ENCODE measurements at places on chromosomes 3 and 15. TPM values are rescaled to one million over a fixed set of nuclear protein-coding genes. Genes with fewer than 3 reads are reported as not detected.

SERINC4 gene
- polyA plus RNA-seq = 0.42 TPM

CNTN4 gene
- polyA plus RNA-seq = 9.3 TPM

ROBO2 gene
- polyA plus RNA-seq = 9.6 TPM

GOLGA8H gene
- 0.28 TPM for polyA plus RNA-seq

IRAK2 gene
- polyA plus RNA-seq = 2.2 TPM

NOX5 gene
- polyA plus RNA-seq = 0.16 TPM

SCG5 gene
- polyA plus RNA-seq = 22.2 TPM

HRG gene
- 0.04 TPM for polyA plus RNA-seq

AMT gene
- polyA plus RNA-seq = 42.3 TPM

LYZL4 gene
- not detected for polyA plus RNA-seq

ADPGK gene
- 47.7 TPM for polyA plus RNA-seq

STARD9 gene
- polyA plus RNA-seq = 10.3 TPM

CHL1 gene
- polyA plus RNA-seq = 14.9 TPM

FRMD5 gene
- polyA plus RNA-seq = 1.7 TPM

MYZAP gene
- polyA plus RNA-seq = 17.5 TPM

GREM1 gene
- 26.2 TPM for polyA plus RNA-seq

PLA2G4B gene
- 10.4 TPM for polyA plus RNA-seq

TRANK1 gene
- polyA plus RNA-seq = 10.7 TPM

BUB1B gene
- polyA plus RNA-seq = 12.8 TPM

B3GALNT1 gene
- 19.1 TPM for polyA plus RNA-seq

SPATA12 gene
- polyA plus RNA-seq = not detected

CFAP20DC gene
- 0.82 TPM for polyA plus RNA-seq

CFAP92 gene
- polyA plus RNA-seq = 0.78 TPM

All from large intestine (tissue), 12 donors.